ENCODE measurements at places on chromosomes 3 and 15.
A peak's percentile ranks its signal among the peaks of the same experiment; 100 is the strongest.

- no peak for DNase-seq
Observed at GRCh38 chr3:123036352-123037014, 8.9 kb upstream of the SEMA5B start.

DNA sequence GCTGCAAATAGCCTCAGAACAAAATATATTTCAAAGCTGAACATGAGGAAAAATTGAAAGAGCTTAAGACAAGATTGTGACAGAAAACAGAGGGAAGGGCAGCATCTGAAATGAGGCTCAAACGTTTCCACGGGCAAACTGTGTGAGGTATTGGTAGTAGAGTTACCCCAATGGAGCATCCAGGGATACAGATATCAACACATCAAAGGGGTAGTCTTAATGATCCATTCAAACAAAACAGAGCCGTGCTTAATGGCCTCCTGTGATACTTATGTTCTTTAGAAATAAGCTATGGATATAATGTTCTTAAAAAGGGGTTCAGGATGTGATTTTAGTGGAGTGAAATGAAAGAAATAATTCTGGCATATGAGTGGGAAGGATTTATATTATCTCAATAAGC is 430.3 kb upstream of the PDZRN3 start:
- DNase-seq: no peak

DNA sequence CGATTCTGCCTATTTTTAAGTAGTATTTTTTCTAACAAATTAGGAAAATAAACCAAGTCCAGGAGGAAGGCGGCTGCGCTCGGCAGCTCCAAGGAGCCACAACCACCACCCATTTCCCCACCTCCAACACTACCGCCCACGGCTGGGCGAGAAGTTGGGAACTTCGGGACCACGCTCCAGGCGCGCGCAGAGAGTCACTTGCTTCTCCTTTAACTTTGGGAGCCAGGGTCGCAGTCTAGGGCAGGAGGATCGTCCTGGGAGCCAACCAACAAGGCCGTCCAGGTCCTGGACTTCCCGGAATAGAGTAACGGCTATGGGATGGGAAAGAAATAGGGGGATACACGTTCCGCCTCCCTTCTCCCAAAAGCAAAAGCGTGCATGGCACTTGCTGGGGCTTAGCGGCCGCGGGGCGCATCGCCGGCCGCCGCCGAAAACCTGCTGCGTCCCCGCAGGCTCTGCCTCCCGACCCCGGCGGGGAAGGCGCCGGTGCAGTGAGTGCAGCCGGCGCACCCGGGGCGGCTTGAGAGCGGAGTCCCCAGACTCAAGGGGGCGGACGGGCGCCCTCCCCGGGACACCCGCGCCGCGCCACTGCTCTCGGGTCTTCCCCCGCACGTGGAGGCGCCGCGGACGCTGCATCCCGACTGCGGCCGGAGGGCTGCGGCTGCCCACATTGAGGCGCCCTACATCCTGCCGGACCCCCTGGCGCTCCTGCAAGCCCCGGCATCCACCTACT is 699 bp downstream of the MEGF11 start:
- peak; percentile 25 for DNase-seq

DNA sequence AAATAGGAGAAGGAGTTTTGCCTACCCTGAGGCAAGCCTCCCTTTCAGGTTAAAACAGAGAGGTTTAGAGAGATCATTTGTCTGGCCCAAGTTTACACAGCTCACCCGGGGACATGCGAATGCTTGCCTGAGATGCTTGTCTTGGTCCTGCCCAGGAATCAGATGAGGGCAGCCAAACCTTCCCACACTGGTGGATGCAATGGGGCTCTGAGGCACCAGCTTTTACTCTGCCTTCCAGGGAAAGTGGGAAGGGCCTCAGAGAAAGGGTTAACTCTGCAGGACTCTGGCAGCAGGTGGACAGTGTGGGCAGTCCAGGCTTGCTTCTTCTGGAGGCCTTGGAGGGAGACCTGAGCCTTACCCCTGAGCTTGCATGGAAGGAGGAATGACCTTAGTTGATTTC is 90.0 kb downstream of the LRRK1 start:
- DNase-seq: no peak

DNA sequence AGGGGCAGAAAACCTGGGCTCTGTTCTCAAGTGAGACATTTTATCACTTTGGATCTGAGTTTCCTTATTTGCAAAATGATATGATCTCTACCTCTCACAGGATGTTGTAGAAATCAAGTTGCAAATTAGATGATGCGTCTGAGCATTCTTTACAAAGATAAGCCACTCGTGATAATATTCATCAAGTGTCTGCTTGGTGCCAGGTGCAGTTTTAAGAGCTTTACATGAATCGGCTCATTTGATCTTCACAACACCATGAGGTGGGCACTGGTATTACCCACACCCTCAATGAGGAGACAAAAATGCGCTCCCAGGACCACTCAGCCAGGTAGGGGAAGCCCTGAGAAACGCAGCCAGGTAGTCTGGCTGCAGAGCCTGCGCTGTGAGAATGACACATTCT is 59.1 kb upstream of the CA12 start:
- DNase-seq: no peak

GRCh38 chr3:78645628-78646310 is 1122.0 kb downstream of the ROBO1 start:
- DNase-seq: no peak

GRCh38 chr3:124084022-124084881 is 92.3 kb upstream of the ROPN1 start:
- DNase-seq: no peak

Measured in naive thymus-derived CD8-positive, alpha-beta T cell (primary cell).